ENCODE measurements at places on chromosomes 12 and 14.

DNA sequence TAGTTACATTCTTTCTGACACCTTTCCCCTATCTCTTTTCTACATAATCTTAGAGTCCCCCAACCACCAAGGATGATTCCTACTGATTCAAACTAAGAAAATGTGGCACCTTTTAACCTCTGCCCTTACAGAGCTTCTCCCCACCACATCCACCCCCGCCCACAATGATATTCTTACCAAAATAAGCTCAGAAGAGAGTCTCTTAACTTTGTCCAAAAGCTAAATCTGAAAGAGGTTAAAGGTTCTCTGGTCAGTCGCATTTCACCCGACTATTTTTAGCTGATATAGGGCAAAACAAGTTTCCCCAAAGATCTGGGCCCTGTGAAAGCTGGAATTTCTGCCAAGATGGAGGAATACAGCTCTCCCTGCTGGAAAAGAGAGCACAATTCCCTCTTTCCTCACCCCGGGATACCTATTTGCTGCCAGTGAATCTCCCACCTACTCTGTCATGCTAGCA is 128.6 kb downstream of the ZFP36L1 start:
- DNase-seq = no peak

DNA sequence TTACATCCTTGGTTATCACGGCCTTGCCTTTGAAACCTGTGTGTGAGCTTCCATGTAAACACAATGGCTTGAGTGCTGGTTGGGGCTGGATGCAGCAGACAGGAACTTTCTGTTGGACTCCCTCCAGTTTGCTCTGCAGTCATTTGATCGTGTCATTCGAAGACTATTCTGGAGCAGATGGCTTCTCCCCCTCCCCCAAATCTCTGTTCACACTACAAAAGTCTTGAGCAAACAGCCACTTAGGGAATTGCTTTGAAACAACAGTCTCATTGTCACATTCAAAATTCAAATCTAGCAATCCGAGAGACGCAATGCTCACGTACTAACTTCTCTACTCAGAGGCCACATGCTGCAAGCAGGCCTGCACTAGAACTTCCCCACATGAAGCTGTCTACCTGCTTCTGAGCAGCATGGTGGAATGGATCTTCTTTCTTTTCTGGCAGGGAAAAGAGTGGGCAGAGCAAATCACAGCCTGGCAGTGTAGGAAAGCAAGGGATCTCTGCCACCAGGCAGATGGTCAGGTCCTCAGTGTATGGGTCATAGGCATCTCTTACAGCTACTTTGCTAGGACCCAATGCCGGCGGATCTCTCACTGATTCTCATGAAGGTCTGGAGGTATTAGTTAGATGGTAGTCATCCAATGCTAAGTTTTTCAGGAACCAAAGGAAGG is 214.2 kb downstream of the PPM1H start:
- DNase-seq = no peak

DNA sequence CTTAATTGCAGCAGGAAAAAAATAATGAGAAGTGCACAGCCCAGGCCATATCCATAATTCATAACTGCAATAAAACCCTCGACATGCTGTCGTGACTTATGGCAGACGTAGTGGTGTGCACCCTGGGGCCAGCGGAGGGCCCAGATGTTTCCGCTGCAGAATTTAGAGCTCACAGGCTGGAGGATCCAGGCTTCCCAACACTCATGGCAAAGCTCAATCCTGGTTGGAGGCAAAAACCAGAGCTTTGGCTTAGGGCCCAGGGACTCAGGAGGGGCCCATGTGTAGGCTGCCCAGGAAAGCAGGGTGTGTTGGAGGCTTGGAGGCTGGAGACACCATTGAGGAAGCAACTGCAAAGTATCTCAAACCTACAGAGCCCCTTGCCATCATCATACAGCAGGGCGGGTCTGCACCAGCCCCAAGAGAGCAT is 68.7 kb downstream of the SERPINA3 start:
- DNase-seq = no peak

DNA sequence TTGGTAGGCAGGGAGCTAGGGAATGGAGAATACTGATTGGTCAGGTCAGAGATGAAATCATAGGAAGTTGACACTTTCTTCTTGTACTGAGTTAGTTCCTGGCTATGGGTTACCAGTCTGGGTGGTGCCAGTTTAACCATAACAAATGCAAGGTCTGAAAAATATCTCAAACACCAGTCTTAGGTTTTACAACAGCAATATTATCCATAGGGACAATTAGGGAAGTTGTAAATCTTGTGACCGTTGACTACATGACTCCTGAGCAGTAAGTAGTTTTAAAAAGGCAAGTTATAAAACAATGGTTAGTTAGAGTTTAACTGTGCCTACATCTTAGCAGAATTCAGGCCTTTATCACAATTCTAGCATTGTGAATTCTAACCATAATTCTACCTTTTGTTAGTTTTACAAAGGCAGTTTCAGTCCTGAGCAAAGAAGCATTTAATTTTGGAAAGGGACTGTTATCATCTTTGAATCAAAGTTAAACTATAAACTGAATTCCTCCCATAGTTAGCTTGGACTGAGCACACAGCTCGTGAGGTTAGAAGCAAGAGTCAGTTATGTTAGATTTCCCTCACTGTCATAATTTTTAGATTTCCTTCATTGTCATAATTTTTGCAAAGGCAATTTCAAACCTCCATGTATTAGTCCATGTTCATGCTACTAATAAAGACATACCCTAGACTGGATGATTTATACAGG is 19.7 kb upstream of the MON2 start:
- DNase-seq = no peak

DNA sequence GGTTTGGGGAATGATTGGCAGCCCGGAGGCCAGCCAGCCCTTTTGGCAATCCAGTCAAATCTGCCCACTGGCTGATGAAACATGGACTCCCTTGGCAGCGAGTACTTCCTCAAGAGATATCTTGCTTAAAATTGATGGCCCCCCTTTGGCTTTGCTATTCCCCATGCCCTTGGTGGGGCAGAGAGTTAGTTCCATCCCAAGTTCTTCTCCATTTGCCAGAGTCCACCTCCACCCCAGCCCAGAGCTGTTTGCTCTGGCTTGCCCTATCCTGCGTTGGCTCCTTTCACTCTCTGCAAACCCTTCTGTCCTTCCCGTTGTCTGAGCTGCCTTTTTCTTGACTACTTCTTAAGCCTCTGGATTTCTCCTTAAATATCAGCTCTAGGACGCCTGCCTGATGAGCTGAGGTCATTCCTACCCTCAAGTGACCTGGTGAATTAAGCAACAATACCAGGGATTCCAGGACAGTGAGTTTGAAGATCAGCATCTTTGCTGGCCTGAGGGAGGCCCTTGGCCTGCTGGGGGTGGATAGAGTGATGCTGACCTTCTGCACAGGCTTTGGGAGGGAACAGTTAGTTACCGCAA is 212.0 kb downstream of the CACNA1C start:
- no peak for DNase-seq

- DNase-seq = no peak
Observed at GRCh38 chr14:99565383-99565782, 38.6 kb downstream of the CCDC85C start.

- no peak for DNase-seq
Observed at GRCh38 chr12:27330846-27331245, 1.8 kb upstream of the BMAL2 start.

- DNase-seq = peak; percentile 53
Observed at GRCh38 chr14:97120611-97121031, 323.4 kb downstream of the VRK1 start.

DNA sequence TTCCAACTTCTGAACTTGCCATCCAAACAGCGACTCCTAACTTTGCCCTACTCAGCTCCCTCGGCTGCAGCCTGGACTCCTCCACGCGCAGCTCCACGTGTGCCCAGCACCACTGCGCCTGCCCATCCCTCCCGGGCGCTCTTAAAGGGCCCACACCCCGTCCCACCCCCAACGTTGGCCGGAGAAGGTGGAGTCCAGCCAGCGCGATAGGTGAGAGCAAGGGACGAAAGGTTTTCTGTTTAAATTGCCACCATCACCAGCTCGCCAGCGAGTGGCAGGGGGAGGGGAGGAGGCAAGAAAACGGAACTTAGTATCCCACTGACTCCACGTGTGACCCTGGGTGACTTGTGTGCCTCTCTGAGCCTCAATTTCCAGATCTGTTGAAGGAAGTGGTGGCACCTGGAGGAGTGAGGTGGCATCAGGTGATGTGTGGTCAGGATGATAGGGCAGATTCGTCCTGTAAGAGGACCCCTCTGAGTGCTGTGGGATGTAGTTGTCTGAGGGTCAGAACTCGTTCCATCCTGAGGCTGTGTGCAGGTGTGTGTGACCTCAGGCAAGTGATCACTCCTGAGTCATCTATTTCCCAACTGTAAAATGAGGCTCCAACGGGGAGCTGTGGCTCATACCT is 59.7 kb downstream of the TRPV4 start:
- DNase-seq = no peak

- no peak for DNase-seq
Observed at GRCh38 chr14:75497191-75497590, 25.1 kb upstream of the BATF start.

DNA sequence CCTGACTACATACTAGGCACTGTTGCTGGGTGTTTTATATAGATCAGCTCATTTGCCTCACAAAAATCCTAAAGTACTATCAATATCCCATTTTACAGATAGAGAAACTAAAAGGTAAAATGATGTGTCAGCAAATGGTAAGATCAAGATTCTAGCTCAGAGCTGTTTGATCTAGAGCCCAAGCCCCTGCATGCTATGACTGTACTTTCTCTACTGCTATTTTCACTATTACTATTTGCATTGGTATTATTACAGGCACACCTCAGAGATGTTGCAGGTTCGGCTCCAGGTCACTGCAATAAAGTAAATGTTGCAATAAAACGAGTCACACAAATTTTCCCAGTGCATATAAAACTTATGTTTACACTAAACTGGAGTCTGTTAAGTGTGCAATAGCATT is 10.9 kb downstream of the ISCU start:
- no peak for DNase-seq

GRCh38 chr14:20587489-20588154 is at the start of gene RNASE11:
RNASE11 (minus strand) TSS chr14:20588001.
- DNase-seq = no peak

GRCh38 chr12:3231399-3231876 is 154.3 kb downstream of the TSPAN9 start:
- no peak for DNase-seq

GRCh38 chr14:72543341-72543740 is 350.6 kb downstream of the DPF3 start:
- no peak for DNase-seq

- DNase-seq = no peak
Observed at GRCh38 chr12:131028587-131029338, 75.1 kb downstream of the ADGRD1 start.

DNA sequence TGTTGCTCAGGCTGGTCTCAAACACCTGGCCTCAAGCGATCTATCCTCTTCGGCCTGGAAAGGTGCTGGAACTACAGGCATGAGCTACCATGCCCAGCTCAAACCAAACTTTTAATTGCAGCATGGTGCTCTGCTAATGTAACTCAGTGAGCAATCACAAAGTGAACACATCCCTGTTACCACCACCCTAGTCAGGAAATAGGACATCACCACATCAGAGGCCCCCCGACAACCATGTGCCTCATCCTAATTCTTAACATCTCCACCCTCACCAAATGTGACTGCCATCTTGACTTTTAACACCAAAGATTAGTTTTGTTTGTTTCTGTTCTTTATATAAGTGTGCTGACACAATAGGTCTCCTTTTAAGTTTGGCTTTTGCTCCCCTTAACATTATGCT is 22.8 kb upstream of the SDR39U1 start:
- DNase-seq = no peak
